Muscle of back (tissue), 13 donors: ENCODE measurements at places on chromosomes 12 and 14. TPM values are rescaled to one million over a fixed set of nuclear protein-coding genes. Genes with fewer than 3 reads are reported as not detected.
A peak's percentile ranks its signal among the peaks of the same experiment; 100 is the strongest.

The DEPDC4 gene
- polyA plus RNA-seq = 2.2 TPM

DNA sequence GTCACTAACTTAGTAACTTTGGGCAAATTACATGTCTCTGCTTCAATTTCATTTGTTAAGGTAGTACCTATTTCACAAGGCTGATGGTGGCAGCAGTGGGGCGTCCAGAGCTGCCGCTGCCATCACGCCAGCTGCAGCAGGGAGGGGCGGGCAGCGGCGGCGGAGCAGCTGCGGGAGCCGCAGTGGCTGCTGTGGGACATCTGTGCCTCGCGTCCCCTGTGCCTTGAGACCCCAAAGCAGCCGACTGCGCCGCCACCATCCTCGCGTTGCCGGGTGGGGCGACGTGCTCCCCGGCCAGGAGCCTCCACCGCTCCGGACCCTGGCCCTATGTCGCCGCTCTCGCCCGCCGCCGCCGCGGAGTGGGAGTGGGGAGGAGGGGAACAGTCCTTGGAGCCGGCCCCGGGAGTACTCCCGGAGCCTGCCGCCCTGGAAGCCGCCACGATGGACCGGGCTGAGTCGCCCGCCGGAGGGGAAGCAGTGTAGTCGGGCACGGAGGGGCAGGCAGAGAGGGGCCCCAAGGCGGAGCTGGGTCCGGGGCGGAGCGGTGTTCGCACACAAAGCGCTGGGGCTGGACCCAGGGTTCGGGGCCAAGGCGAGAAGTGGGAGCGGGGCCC is 51.4 kb downstream of the A2M start:
- peak; percentile 52 for DNase-seq

- no peak for DNase-seq
These were observed 24.5 kb downstream of the WDR20 start for GRCh38 chr14:102164241-102164641.

DNA sequence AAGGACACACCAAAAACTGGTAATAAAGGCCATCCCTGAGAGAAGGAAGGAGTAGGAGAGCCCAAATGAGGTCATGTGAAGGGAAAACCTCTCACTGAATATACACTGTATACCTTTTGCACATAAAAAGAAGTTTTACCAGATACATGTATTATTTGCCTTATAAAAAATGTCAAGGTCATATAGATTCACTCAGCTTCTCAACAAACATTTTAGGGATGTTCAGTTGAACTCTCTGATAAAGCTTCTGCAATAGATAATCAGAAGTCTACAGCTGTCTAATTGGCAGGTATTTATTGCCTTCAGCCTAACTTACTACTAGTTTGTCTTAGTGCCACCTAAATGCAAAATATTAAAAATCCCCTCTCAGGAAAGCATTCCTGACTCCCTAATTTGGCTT is 8.7 kb downstream of the SLC11A2 start:
- no peak for DNase-seq

GRCh38 chr14:46490238-46490685 is 161.3 kb downstream of the RPL10L start:
- DNase-seq = no peak

- no peak for DNase-seq
These were observed 186.8 kb downstream of the CEP128 start for GRCh38 chr14:80754696-80755095.

DNA sequence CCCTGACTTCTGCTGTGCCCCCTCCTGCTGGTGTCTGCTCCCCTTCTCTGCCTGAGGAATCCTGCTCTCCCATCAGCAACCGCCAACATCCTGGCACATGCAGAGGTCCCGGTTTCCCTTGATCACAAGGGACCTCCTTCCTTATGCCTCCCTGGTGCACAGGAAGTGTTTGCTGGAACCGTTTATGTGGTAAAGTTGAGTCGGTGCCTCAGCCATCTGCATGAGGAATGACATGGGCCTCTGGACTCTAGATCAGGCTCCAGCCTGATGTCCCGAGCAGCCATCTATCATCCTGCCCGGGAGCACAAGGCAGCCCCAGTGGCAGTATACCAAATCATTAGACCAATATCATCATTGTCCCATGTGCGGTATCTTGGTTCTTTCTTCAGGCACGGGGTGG is 90.4 kb downstream of the BORCS5 start:
- no peak for DNase-seq

- DNase-seq = no peak
These were observed 40.3 kb downstream of the LEMD3 start for GRCh38 chr12:65209655-65210043.

- DNase-seq = no peak
These were observed 600 bp downstream of the PNN start for GRCh38 chr14:39175445-39176262.

DNA sequence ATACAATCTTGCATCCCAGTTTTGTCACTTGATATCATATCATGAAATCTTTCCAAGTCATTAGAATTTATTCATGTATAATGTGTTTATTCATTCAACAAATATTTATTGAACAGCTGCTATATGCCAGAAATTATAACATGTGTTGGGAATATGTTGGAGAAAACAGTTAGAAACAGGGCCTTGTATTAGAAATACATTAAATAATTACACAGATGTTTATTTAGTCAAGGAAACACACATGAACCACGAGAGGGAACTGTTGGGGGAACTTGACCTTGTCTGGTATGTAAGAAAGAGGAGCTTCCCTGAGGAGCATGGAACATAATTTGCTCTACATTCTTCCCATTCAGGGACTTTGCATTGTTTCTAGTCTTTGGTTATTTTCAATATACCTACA is 191.7 kb upstream of the FRMD6 start:
- peak; percentile 68 for DNase-seq
